Stimulated activated CD4-positive, alpha-beta T cell treated with anti-CD3 and anti-CD28 coated beads, Interleukin-4, amount 100 ng/mL, for 1 hour (primary cell): ENCODE measurements at places on chromosomes 3 and 15.

DNA sequence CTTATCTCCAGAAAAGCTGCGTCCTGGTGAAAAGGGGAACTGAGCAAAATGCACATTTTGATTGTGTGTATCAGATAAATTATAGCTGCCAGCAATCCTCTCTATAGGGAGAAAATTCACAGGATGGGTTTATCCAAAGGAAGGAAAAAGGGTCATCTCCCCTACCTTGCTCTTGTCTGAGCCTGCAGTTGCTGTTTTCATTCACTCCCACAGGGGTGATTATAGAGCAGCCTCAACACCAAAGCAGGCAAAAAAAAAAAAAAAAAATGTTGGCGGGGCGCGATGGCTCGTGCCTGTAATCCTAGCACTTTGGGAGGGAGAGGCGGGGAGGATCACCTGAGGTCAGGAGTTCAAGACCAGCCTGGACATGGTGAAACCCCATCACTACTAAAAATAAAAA lies 333.7 kb downstream of the ROBO2 start:
- DNase-seq: no peak

DNA sequence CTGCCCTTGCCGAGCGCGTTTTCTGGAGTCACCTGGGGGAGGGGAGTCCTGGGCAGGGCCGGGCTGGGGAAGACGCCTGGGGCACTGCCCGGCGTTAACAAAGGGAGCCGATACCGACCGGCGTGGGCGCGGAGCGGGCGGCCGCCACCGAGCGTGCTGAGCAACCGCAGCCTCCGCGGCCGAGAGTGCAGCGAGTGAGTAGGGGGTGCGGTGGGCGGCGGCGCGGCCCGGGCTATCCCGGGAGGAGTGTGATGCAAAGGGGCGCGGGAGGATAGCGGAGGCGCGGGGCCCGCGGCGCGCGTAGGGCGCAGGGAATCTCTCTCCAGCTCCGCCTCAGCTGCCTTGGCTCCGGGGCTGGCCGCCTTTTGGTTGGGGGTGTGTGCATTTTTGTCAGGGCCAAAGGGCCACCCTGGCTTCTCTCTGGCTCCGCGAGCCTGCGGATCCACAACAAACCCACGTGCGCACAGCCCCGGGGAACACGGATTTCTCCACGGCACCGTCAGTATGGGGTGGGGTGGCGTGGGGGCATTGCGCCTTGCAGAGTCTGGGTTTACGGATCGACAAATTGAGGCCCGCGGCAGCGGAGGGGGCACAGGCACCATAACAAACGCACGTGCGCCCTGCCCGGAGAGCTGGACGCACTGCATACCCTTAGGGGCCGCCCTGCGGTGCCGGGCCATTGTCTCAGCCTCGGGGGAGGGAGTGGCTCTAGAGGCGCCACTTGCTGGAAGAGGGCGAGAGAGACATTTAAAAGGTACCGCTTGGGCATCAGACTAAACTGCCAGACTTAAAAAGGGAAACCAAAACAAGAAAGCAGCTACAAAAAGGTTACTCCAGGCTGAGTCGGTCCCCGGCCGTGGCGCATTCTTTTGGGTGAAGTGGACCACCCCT lies 560 bp downstream of the ST6GAL1 start:
- peak; percentile 62 for DNase-seq

DNA sequence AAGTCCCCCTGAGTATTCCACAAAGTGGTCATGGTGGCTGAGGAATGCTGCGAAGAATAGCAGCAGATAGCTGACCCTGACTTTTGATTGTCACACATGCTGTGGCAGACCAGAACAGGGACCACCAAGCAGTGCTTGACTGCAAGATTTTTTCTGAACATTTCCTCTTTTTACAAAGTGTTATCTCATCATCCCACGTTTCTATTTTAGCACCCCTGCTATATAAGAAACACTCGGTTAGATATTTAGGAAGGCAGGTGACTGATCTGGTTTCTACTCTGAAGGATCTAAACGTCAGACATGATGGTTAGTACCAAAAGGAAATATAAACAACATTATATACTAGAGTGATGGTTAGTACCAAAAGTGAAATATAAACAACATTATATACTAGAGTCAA lies 9.1 kb downstream of the SLC25A26 start:
- no peak for DNase-seq

GRCh38 chr3:33915796-33916546 lies 117.5 kb downstream of the PDCD6IP start:
- no peak for DNase-seq

- DNase-seq: no peak
Measured at GRCh38 chr3:148681080-148681479, 16.6 kb upstream of the AGTR1 start.

DNA sequence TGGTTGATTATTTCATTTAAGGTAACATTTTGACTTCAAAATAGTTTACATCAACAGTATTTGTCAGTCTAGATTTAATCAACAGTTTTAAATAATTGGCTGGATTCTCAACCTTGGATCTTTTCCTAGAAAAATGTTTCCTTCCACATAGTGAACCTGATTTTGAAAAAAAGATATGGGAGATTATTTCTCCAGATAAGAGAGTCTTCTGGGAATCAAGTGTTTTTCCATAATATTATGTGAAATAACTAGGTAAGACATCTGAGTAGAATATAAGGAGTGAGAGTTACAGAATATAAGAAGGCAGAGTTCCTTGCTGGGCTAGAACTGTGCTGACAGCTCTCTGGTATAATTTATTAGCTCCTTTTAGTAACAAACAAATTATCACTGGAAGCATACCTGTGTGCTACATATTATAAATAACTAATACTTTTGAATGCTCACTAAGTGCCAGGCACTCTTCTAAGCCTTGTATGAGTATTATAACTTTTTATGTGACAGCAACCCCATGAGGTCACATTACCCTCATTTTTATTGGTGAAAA lies 18.8 kb upstream of the TNFSF10 start:
- no peak for DNase-seq

DNA sequence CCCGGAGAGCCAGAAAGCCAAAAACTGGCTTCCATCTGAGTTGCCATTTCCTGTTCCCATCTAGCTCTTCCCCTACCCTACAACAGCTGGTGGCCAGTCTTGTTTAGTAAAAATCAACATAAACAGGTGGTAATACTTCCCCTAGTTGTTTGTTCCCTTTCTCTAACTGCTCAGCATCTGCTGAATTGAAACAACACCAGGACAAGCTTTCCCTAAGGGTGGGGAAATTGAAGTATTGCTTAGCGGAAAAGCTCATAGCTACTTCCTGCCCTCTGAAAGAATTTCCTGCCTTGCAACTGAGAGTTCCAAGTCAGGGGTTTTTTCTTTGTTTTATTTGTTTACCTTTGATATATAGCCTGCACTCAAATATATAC lies 66.8 kb downstream of the HMG20A start:
- DNase-seq: no peak

GRCh38 chr15:50066202-50066601 lies 52.8 kb downstream of the ATP8B4 start:
- no peak for DNase-seq

GRCh38 chr3:68485051-68485450 lies 447.3 kb downstream of the TAFA4 start:
- no peak for DNase-seq

- no peak for DNase-seq
Measured at GRCh38 chr3:58798312-58798711, 131.7 kb upstream of the FAM3D start.

- DNase-seq: no peak
Measured at GRCh38 chr3:13561967-13562366, 13.0 kb downstream of the FBLN2 start.

GRCh38 chr3:34360713-34361112 lies 562.3 kb downstream of the PDCD6IP start:
- DNase-seq: no peak

GRCh38 chr3:167008791-167009190 lies 371.3 kb downstream of the ZBBX start:
- no peak for DNase-seq
